Right hindlimb (tissue), 1 donor: ENCODE measurements at places on chromosomes 13 and 19.

DNA sequence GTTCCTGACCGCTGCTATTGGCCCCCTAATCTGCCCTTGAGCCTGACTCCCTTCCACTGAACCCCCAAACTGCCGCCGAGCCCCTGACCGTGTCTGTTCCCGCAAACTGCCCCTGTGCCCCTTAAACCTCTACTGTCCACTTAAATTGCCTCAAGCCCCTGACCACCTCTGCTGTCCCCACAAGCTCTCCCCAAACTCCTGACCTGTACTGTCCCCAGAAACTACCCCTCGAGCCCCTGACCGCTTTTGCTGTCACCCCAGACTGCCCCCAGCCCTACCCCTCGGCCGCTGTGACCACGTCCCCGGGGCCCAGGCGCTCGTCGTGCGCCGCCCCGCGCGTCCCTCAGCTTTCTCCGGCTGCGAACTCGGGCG is 382 bp downstream of the ZNF77 start:
- DNase-seq: no peak

- DNase-seq: no peak
Measured at GRCh38 chr13:89791971-89792630, 1555.4 kb upstream of the MIR17HG start.

GRCh38 chr19:33401683-33402420 is 28.3 kb downstream of the CEBPG start:
- peak; percentile 13 for DNase-seq

DNA sequence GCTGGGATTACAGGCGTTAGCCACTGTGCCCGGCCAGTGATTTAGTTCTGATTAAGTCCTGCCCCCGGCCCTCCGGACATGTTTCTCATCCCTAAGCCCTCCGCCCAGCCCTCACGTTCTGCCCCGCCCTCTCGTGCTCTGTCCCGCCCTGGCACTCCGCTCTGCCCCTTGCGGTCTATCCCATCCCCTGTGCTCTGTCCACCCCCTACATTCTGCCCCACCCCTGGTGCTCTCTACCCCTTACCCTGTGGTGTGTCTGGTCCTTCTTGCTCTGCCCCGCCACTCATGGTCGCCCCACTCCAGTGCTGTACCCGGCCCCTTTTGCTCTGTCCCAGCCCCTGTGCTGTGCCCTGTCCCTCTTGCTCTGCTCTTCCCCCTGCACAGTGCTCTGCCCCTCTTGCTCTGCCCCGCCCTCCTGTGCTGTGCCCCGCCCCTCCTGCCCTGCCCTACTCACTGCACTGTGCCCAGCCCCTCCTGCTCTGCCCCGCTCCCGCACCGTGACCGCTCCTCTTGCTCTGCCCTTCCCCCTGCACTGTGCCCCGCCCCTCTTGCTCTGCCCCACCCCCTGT is 3.0 kb downstream of the GTPBP3 start:
- no peak for DNase-seq

- DNase-seq: peak; percentile 22
Measured at GRCh38 chr13:84446972-84447639, 564.8 kb upstream of the SLITRK1 start.

DNA sequence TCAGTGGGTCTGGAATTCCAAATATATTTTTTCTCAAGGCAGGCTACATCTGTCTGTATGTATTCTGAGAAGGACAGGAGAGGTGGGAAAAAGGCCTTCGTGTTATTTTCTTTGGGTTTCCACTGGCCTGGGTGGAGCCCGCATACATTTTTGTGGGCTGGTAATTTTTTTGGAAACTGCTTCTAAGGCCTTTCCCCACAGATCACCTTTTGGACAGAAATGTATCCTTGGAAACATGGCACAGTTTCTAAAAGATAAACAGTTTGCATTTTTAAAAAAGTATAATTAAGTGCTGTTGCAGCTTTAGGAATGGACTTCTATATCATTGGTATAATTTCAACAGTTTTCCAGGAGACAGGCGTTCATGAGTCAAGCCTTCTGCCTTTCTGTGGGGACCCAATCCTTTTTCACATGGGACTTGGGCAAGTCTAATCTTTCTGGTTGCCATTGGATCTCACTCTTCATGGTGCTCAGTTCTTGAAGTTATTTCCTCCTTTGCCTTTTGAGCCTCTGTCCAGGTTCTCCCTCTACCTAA is 8.9 kb downstream of the RFX2 start:
- DNase-seq: no peak

DNA sequence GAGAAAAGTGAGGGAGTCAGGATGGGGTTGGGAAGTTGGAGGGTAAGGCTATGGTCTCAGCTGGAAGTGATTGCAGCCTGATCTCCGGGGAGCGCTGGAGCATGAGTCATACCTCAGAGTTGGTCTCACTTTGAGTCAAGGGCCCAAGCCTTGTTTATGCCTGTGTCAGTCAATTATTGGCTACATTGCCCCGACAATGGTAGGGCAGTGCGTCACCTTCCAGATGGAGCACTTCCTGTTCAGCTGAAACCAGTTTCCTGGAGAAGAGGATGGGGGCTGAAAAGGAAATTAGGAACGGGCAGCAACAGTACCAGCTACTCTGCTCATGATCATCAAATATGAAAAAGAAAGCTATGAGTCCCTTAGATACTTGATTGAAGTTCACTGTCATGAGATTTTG is 60.4 kb downstream of the ADGRE1 start:
- peak; percentile 19 for DNase-seq

- peak; percentile 70 for DNase-seq
Measured at GRCh38 chr13:37869756-37870488, at the start of gene TRPC4. Gene TRPC4 (minus strand): TSS chr13:37869772. CDS start chr13:37783333, 86,439 bp downstream.

DNA sequence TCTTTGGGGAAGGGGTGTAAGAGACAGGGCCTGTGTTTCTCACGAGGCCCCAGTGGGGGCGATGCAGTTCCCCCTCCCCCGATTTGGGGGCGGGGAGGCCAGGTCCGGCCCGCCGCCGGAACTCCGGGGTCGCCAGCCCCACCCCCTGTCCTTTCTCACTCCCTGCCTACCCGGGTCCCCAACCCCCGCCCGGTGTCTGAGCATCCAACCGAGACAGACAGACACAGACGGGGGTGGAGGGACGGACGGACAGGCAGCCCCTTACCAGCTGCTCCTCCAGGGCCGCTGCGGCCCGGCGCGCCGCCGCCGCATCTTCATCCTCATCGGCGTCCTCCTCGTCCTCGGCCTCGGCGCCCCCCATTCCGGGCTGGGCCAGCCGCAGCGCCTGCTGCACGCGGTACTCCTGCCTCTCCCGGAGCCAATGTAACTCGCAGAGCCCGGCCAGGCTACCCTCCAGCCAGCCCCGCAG is 397 bp downstream of the DACT3 start:
- peak; percentile 70 for DNase-seq

GRCh38 chr13:29754473-29754806 is 96.0 kb downstream of the UBL3 start:
- no peak for DNase-seq

DNA sequence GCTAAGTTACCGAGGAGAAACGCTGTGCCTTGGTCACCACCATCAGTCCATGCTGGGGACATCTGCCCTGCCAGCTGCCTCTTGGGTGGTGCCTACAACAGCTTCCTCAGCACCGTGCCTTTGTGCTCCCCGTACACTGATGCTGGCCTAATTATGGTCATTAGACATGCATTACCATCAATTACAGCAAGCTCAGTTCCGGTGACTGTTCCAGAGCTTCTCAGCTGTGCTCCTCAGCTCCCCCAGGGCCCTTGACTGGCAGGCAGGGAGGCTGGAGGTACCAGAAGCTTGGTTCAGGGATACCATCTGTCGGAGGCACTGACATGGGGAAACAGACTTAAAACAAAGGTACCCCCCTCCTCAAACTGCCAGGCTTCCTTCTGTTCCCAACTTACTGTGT is 40.2 kb downstream of the CILP2 start:
- no peak for DNase-seq

DNA sequence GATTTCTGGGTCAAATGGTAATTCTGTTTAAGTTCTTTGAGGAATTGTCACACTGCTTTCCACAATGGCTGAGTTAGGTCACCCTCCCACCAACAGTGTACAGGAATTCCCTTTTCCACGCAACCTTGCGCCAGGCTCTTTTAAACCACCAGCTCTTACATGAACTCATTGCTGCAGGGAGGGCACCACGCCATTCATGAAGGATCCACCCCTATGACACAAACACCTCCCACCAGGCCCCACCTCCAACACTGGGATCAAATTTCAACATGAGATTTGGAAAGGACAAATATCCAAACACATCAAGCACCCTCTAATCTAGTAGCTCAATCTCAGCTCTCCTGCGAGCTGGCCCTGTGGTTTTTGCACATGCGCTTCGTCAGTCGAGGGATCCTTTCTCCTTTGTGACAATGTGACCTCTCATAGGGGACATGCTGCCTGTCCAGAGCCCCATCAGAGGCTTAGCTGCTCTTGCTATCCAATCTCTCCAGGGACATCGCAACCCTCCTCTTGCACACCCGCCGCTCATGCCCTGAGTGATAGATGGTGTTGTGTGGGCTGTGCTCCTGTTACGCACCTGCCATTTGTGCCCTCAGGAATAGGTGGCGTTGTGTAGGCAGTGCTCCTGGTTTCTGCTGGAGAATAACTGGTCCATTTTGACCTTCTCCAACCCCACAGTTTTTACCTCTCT is 328.0 kb downstream of the UQCRFS1 start:
- no peak for DNase-seq

DNA sequence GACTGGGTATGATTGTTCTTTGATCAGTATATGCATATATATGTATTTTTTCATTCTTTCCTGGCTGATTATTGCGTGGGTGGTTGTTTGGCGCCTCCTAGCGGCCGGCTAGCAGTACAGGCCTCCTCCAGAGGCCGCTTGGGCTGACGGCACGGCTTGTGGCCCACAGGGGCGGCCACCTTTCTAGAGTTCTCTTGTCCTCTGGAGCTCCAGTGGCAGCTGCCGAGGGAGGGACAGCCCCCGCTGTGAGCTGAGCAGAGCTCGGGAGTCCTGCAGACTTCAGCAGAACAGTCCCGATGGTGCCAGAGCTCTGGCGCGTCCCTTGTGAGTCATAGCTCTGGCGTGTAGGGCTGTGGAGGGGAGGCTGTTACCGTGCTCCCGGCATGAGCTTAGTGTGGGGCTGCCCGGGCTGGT is 22.5 kb upstream of the ZNF429 start:
- DNase-seq: peak; percentile 29

DNA sequence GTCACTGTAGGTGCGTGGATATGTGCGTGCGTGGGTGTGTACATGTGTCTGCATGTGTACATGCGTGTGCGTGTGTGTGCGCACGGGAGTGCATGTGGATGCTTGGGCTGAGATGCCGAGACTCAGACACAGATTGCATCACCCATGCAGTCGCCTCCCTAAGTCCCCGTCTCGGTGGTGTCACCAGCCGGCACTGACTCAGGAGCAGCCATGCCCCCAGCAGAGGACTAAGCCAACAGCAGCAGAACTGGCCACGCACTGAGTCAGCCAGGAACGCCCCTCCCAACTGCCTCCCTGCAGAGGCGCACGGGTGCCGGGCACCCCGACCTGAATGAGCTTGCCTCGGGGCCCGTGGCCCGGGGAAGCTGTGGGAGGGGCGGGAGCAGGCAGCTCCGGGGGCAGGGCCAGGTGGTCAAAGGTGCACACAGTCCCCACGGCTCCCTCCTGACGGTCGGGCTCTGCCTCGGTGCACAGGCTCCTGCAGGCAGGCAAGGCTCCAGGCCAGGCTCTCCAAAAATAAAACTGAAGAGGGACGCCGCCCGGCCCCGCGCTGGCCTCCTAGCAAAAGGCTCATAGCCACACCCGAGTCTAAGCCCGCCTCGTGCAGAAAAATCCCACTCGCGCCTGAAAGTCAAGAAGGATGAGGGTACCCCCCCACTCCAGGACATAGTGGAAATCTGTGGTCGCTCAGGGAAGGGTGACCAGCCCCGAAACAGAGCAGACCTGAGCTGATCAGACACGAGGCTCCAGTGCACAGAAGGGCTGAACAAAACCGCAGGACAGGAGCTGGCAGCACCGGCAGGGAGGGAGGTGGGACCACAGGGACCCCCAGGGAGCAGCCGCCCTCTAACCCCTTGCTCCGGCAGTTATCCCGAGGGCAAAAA is 49.2 kb downstream of the GADD45B start:
- DNase-seq: peak; percentile 32

- DNase-seq: no peak
Measured at GRCh38 chr13:110463871-110464510, 97.5 kb downstream of the RAB20 start.

DNA sequence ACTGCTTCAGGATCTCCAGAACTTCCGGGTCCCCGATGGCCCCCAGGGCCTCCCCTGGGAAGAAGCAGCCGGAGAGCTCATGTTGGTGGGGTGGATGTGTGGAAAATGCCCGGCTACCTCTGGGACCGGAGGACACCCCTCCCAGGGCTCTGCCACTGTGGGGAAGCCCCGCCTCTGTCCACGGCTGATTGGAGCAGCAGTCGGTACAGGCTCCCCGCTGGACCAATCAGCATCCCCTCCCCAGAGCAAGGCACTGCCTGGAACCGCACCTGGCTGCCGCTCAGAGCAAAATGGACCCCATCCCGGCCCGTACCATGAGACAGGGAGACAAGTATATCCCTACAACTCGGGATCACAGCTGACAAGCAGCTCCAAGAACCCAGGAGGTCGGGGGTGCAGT is 6.4 kb downstream of the DOHH start:
- DNase-seq: no peak
